Tibial artery (tissue), 4 donors: ENCODE measurements at places on chromosomes 1 and 21.
A peak's percentile ranks its signal among the peaks of the same experiment; 100 is the strongest.

GRCh38 chr1:38929476-38929875 is 12.2 kb downstream of the RHBDL2 start:
- no peak overlapping the region for H3K27ac ChIP-seq
- no peaks in the 10 kb centered on the region for H3K27me3 ChIP-seq
- no peaks in the 10 kb centered on the region for H3K36me3 ChIP-seq
- H3K4me3 ChIP-seq: no peak overlapping the region
- no peak for DNase-seq

DNA sequence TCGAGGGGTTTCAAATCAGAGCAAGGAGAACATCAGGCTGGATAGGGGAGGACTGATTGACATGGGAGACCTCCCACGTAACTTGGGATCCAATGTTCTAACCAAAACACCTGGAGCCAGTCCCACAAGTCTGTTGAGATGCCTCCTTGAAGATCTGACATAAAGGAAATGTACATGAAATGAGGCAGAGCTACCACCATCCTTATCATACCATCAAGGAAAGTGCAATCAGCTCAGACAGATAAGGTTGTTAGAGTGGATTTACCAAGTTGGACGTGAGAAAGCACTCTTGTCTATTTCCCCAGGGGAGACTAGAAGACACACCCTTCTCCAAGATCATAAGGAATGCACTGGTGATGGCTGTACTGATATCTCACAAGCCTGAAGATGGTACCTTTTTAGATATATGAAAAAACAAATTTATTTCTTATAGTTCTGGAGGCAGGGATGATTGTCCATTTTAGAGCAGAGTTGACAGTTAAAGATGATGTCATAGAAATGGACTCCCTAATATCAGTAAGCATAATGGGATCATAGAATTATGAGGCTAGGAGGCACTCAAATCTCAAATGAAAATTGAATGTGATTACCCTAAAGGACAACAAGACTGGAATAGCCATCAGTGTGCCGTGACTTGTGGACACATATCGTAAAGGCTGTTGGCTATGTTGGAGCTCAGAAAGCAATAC is 129.1 kb upstream of the RAB4A start:
- H3K27me3 ChIP-seq: peaks cover 5% of the 10 kb centered on the region
- DNase-seq: no peak
- H3K27ac ChIP-seq: no peak overlapping the region

- H3K36me3 ChIP-seq: peaks cover 27% of the 10 kb centered on the region
- H3K27me3 ChIP-seq: no peaks in the 10 kb centered on the region
Observed at GRCh38 chr1:153616144-153616916, at the start of gene S100A14. Gene S100A14 (minus strand): TSS chr1:153616325. CDS start chr1:153615858, 467 bp downstream.

GRCh38 chr1:5744341-5744740 is 247.9 kb downstream of the NPHP4 start:
- H3K36me3 ChIP-seq: no peaks in the 10 kb centered on the region
- no peaks in the 10 kb centered on the region for H3K4me1 ChIP-seq
- no peak overlapping the region for H3K27ac ChIP-seq
- H3K27me3 ChIP-seq: no peaks in the 10 kb centered on the region
- no peak for DNase-seq

GRCh38 chr1:204545881-204546280 is 29.7 kb downstream of the MDM4 start:
- peaks cover 96% of the 10 kb centered on the region for H3K36me3 ChIP-seq
- no peaks in the 10 kb centered on the region for H3K27me3 ChIP-seq
- H3K4me3 ChIP-seq: no peak overlapping the region
- H3K27ac ChIP-seq: no peak overlapping the region
- no peak for DNase-seq

- no peak for DNase-seq
- no peak overlapping the region for H3K27ac ChIP-seq
- no peaks in the 10 kb centered on the region for H3K4me1 ChIP-seq
- H3K27me3 ChIP-seq: no peaks in the 10 kb centered on the region
Observed at GRCh38 chr1:98336472-98337083, 324.9 kb upstream of the SNX7 start.

- H3K4me3 ChIP-seq: no peak overlapping the region
- H3K36me3 ChIP-seq: no peaks in the 10 kb centered on the region
- no peak for DNase-seq
- H3K4me1 ChIP-seq: no peaks in the 10 kb centered on the region
- H3K27me3 ChIP-seq: no peaks in the 10 kb centered on the region
Observed at GRCh38 chr1:67211589-67212563, 45.6 kb downstream of the IL23R start.

DNA sequence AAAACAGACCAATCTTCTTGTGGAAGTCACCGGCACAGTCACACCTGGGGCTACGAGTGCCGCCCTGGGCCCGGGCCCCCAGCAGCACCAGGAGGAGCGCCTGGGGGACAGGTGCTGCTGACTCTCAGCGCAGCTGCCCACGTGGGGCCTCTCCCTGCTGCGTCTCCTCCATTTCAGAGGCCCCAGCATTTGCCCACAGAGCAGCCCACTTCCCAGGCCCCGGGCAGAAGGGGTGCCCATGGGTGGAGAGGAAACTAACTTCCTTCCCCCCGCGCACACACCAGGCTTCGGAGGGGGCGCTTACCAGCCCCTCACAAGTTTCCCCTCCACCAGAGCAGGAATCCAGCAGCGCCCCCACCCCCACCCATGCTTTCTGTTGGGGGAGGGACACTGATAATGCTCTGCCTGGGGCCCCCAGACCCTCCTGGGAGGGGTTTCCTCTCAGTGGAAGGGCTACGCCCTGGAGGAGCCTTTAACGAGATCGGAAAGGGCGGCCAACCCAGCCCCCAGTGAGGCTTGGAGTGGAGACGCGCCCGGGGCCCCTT is 440 bp downstream of the TNFRSF25 start:
- peaks cover 3% of the 10 kb centered on the region for H3K4me1 ChIP-seq
- no peaks in the 10 kb centered on the region for H3K27me3 ChIP-seq
- peaks cover 29% of the 10 kb centered on the region for H3K36me3 ChIP-seq
- DNase-seq: no peak

- DNase-seq: no peak
- no peaks in the 10 kb centered on the region for H3K36me3 ChIP-seq
- no peaks in the 10 kb centered on the region for H3K4me1 ChIP-seq
- H3K27me3 ChIP-seq: no peaks in the 10 kb centered on the region
- no peak overlapping the region for H3K27ac ChIP-seq
Observed at GRCh38 chr1:56218023-56218422, 361.3 kb downstream of the PLPP3 start.

DNA sequence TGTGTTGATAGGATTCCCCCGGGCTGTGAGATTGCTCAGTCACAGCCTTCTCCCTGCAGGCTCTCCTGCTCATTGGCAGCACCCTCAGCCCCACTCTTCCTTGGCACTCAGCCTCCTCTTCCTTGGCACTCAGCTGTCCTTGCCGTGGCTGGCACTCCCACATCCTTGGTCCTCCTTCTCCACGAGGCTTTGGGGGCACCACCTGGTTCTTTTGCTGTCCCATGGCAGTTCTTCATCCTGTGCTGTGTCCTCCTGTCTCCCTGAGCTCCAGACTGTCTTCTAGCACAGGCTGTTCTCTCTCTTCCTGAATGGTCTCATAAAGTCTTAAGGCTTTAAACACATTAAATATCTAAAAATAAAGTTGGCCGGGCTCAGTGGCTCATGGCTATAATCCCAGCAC is 27.0 kb downstream of the PKNOX1 start:
- H3K4me1 ChIP-seq: peaks cover 26% of the 10 kb centered on the region
- DNase-seq: peak; percentile 77
- peak overlapping the region; percentile 64 for H3K27ac ChIP-seq
- H3K36me3 ChIP-seq: peaks cover 9% of the 10 kb centered on the region

GRCh38 chr1:88888750-88889149 is 2.6 kb downstream of the GTF2B start:
- DNase-seq: no peak
- no peaks in the 10 kb centered on the region for H3K27me3 ChIP-seq
- H3K36me3 ChIP-seq: peaks cover 28% of the 10 kb centered on the region
- no peak overlapping the region for H3K27ac ChIP-seq
- H3K4me3 ChIP-seq: no peak overlapping the region
- peaks cover 34% of the 10 kb centered on the region for H3K4me1 ChIP-seq

DNA sequence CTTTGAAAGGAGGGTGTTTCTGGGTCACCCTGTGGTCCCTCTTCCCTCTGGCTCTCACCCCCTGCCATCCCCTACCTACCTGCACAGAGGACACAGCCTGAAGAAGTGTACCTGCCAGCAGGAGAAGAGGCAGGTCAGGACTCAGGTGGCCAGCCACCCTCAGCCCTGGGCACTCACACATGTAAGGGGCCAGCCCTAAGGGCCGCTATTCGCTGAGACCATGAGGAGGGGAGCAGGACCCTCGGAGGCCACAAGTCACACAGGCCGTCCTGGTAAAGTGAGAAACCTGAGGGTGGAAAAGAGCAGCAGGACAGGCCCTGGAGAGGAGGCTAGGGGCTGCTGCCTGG is 1.2 kb downstream of the ZNF692 start:
- H3K27ac ChIP-seq: peak overlapping the region; percentile 96
- peaks cover 28% of the 10 kb centered on the region for H3K4me1 ChIP-seq

DNA sequence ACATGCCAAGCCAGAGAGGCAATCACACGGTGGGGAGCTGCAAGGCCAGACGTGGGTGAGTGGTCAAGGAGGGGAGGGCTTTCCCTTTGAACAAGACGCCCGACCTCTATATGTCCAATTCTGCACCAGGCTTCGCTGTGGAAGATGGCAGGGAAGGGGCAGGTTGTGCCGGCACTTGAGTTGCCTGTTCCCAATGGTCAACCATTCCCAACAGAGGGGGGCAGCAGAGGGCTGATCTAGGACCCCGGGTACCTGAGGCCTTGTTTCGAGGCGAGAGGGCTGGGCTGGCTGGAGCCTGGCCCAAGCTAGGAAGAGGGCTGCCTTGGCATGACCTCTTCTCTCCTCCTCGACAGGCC is 64.9 kb downstream of the TMEM53 start:
- no peak overlapping the region for H3K4me3 ChIP-seq
- no peaks in the 10 kb centered on the region for H3K36me3 ChIP-seq
- peaks cover 75% of the 10 kb centered on the region for H3K27me3 ChIP-seq
- no peaks in the 10 kb centered on the region for H3K4me1 ChIP-seq
- H3K27ac ChIP-seq: no peak overlapping the region
- DNase-seq: peak; percentile 34

DNA sequence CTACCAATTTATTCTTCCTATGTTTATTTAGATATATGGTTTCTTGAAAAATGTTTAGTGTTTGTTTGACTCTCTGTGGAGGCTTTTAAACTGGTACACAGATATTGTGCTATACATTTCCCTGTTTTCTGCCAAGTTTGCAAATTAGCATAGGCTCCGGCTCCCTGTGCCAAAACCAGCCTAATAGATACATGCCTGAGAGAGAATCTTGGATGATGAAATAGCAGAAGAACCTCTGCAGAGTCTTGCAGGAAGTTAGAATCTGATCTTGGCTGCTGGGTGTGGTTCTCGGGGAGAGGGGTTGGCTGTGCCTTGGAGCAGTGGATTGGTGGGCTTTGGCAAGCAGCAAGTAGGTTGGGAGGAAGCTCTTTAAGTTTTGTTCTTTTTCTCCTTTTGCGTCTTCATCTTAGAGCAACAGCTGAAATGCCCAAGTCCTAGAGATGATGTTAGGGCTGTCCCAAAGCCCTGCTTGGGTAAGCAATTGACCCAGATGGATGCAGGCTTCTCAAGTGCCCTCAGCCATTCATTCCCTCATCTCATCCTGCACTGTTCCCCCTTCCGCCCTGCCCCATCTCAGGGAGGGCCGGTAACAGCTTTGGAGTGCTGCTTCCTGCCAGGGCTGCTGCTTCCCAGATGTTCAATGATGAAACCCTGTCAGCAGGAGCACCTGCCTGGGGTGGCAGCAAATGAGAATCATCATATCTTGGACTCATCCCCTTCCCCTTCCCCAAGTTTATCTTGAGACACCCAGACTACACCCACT is 9.3 kb downstream of the PLA2G2A start:
- no peaks in the 10 kb centered on the region for H3K4me1 ChIP-seq
- H3K27ac ChIP-seq: no peak overlapping the region
- H3K36me3 ChIP-seq: no peaks in the 10 kb centered on the region
- no peak overlapping the region for H3K4me3 ChIP-seq
- no peak for DNase-seq
- no peaks in the 10 kb centered on the region for H3K27me3 ChIP-seq

GRCh38 chr1:175037416-175037815 is 14.2 kb upstream of the MRPS14 start:
- H3K27me3 ChIP-seq: no peaks in the 10 kb centered on the region
- H3K27ac ChIP-seq: no peak overlapping the region
- no peak for DNase-seq
- no peak overlapping the region for H3K4me3 ChIP-seq

GRCh38 chr1:22171951-22172715 is 29.2 kb upstream of the WNT4 start:
- no peaks in the 10 kb centered on the region for H3K36me3 ChIP-seq
- H3K27me3 ChIP-seq: peaks cover 14% of the 10 kb centered on the region
- H3K4me1 ChIP-seq: no peaks in the 10 kb centered on the region
- H3K4me3 ChIP-seq: no peak overlapping the region
- H3K27ac ChIP-seq: no peak overlapping the region

DNA sequence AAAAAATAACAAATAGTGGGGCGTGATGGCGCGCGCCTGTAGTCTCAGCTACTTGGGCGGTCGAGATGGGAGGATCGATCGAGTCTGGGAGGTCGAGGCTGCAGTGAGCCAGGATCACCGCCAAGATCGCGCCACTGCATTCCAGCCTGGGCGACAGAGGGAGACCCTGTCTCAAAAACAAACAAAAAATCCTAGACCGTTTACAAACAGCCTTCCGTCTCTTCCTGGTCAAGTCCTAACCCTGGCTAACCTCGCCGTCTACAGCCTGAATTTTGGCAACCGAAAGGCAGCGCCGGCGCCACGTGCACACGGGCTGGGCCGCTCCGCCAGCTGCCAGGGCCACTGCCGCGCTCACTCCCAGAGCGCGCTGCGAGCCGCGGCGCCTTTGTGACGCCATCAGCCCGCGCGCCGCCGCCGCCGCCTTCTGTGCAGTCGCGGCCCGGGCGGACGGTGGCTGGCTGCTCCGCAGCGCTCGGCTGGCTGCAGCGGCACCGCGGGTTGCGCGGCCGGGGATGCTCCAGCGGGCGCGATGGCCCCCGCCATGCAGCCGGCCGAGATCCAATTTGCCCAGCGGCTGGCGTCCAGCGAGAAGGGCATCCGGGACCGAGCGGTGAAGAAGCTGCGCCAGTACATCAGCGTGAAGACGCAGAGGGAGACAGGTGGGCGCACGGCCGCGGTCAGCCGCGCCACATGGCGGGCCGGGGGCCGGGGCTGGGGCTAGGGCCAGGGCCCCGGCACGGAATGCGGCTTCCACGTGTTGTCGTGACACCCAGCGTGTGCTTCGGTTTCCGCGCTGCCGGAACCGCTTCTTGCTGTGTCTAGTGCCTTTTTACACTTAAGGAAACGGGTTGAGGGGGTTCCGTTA is at the start of the genes HSF2BP and RRP1B:
HSF2BP (minus strand) TSS at position 353 of the 865 bp plus-strand sequence. CDS start 1,392 bp downstream, outside the sequence.
RRP1B (plus strand) TSS at position 425 of the 865 bp plus-strand sequence; CDS start at position 530, 105 bp downstream.
- no peaks in the 10 kb centered on the region for H3K27me3 ChIP-seq
- peak; percentile 89 for DNase-seq
- H3K4me3 ChIP-seq: peak within 1 kb of the TSS; percentile 77
- H3K4me1 ChIP-seq: no peaks in the 10 kb centered on the region
